HS-27A (cell line): ENCODE measurements at places on chromosomes 12 and 14.

- no peak for DNase-seq
Observed at GRCh38 chr12:52618866-52619265, 507 bp upstream of the KRT73 start.

DNA sequence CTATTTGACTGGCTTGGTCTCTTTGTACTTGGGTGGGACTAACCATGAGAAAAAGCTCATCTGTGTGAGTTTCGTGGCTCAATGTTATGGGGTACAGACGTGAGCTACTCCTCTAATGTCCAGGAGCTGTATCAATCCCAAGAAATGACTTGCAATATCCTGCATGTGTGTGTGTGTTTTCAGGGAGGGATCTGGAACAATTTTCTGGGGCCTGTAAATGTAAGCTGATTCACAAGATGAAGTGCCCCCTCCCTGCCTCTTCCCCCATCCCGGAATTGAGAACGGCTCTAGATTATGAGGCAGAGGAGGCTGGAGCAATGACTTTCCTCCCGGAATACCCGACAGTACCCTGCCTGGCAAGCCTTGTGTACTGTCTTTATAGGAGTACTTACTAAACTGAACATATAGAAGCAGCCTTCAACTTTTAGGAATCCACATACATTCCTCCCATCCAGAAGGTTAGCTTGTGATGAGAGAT lies 53.9 kb downstream of the TMX1 start:
- no peak for DNase-seq

DNA sequence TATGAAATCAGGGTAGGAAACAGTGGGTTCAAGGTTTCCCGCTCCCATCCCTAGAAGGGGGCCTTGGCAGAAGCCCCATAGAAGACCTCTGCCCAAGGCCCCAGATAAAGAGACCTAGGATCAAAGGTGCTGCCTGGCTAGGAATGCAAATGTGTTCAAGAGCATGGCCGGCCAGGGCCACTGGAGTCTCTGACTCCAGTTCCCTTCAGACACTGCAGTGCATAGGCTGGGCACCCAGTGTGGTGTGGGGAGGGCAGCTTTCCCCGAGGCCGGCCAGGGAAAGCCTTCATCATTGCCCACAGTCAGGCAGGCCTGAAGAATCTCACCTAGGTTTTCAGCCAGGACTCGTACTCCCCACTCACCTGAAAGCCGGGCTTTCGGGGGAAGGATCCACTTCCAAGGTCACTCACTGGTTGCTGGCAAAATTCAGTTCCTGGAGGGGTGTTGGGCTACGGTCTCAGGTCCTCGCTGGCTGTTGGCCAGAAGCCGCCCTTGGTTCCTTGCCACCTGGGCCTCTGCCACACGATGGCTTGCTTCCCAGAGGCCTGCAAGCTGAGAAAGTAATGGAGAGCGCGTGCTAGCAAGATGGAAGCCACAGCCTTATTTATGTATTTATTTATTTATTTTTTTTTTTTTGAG lies 9.7 kb upstream of the PEBP1 start:
- no peak for DNase-seq

DNA sequence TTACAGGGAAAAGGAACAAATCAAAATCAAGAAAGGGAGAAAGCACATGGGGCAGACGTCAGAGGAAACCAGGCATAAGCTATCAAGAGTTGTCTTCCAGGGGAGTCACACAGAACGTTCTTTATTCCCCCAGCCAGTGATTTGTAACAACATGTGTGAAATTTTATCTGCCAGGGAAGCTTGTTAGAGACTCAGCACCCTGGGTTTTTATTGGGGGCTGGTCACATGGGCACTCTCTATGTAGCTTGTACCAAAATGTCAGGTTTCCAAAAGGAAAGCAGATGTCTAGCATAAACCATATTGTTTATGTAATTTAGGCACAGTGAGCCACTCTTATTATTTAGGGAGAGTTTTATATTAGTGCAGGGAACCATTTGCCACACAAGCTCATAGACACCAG lies 440.4 kb upstream of the DCN start:
- DNase-seq: no peak

GRCh38 chr12:25004447-25004846 lies 55.5 kb upstream of the BCAT1 start:
- no peak for DNase-seq

GRCh38 chr12:67747869-67748742 lies 99.6 kb downstream of the DYRK2 start:
- peak; percentile 47 for DNase-seq

DNA sequence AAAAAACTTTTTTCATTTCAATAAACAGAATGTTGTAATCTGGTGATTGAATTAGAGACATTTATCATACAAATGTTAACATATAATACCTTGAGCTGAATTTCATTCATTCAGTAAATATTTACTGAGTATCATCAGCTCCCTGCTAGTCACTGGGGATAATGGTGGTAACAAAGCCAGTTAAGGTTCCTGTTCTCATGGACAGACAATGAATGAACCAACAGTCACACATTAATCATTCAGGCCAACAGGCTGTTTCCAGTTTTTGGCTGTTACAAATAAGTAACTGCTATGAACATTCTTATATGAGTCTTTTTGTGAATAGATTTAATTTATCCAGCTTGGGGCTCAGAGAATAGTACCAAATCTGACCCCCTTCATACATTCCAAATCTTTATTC lies 13.5 kb downstream of the EXD2 start:
- no peak for DNase-seq

DNA sequence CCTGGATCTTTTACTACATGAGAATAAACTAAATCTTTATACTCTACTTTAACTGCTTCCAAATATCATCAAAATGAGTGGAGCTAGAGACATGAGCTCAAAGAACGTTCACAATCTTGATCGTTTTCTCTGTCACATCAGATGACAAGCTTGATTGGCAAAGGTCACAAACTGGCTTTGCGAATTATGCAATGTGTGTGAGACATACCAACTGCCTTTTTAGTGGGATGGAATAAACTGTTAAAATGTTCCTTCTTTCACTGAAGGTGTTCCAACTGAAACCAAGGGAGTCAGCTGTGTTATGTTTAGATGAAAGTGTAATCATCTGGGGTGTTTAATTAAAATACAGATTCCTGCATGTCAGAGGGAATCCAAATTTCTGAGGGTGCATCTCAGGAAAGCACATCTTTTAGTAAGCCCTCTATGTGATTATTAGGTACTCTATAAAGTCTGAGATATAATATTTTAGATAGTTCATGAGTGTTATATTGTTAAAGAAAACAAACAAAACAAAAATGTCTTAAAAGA lies 21.9 kb downstream of the KITLG start:
- no peak for DNase-seq

- peak; percentile 42 for DNase-seq
Observed at GRCh38 chr12:94761559-94761958, 111.2 kb upstream of the TMCC3 start.

- peak; percentile 49 for DNase-seq
Observed at GRCh38 chr12:45726603-45727300, 2.8 kb upstream of the ARID2 start.

DNA sequence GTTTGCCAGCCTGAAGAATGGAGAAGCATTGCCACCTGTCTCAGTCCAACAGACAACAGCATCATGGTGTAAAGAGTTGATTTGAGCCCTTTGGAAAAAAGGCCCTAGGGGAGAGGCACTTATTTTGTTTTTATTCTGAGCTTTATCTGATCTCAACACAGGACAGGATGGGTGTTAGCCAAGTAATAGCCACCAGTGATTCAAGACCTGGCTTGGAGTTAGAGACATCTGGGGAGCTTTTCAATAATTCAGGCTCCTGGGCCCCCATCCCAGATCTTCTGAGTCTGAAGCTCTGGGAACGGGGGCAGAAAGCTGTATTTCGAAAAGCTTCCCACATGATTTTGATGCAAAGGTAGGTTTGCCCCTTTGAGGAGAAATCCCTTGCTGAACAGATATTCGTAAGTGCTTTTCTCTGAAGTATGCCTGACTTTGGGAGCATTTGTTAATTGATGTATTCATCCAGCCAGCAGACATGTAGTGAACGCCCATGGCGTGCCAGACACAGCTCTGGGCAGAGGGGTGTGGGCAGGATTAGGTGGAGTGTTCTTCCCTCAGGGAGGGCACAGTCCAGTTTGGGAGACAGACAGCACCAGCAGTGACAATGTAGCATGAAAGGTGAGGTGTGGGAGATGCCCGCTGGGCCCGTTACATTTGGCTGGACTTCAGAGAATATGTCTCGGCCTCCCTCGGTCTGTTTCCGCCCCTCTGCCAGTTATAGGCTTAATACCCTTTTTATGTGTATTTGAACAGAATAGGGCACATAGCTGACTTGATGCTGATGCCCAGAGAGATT lies 72.5 kb downstream of the TSPAN9 start:
- DNase-seq: no peak

DNA sequence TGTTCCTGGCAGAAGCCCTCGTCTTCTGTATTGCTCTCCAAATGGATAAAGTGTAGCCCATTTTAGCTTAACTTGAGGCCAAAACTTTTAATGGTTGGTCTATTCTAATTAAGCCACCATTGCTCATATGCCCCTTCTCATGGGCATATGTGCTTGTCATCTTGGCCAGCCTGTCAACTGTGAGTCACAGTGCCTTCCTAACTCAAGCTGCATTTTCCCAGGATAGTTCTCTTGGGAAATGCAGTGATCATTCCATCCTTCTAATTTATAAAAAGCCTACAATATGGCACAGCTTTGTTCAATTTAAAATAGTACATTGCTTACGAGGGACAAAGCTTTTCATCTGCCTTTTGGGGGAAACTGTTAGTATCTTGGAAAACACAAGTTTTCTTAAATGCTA lies 6.6 kb downstream of the PTHLH start:
- no peak for DNase-seq

- no peak for DNase-seq
Observed at GRCh38 chr12:123005081-123005626, 24.7 kb downstream of the ARL6IP4 start.

GRCh38 chr12:105409801-105410471 lies 79.4 kb downstream of the C12orf75 start:
- DNase-seq: peak; percentile 86

GRCh38 chr14:64891173-64891838 lies 11.6 kb upstream of the SPTB start:
- DNase-seq: no peak

- DNase-seq: no peak
Observed at GRCh38 chr12:118013283-118013682, 3.2 kb upstream of the RFC5 start.

GRCh38 chr12:10285919-10286318 lies 21.8 kb upstream of the KLRD1 start:
- DNase-seq: no peak

DNA sequence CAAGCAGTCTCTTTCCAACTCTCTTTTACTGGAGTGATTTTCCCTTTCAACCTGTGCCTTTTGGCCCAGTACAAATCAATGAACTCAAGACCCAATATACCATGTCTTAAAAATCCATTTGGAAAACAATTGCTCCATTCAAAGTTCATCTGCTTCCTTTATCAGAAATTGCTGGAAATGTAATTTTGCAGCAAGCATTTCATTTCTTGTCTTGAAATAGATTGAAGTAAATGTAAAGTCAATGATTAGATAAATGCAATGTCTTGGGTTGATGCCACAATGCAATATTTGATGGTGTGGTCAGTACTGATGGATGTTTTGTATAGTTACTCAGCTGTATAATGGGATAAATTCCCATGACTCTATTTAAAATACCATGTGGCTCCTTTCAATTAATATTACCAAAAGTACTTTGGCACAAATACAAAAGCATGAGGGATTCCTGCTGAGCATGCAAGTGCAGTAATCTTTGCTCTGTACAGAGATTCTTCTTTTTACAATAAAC lies 707.7 kb upstream of the NOVA1 start:
- no peak for DNase-seq

DNA sequence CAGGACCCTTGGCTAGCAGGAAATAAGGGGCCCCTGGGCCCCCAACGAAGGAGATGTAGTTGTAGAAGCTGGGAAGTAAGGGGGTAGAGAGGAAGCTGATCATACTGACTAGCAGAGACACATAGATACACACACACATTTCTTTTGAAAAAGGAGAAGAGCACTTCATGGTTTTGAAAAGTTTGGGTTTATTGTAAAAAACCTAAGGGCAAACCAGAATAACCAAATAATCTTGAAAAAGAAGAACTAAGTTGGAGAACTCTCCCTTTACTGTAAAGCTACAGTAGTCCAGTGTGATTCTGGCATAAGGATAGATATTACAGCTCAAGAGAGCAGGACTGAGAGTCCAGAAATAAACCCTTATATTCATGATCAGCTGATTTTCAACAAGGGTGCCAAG lies 5.8 kb upstream of the HCAR3 start:
- DNase-seq: no peak
